ENCODE measurements at places on chromosomes 6 and 20.

- DNase-seq, result no peak
Observed at GRCh38 chr20:15578113-15578512, 995.1 kb downstream of the KIF16B start.

DNA sequence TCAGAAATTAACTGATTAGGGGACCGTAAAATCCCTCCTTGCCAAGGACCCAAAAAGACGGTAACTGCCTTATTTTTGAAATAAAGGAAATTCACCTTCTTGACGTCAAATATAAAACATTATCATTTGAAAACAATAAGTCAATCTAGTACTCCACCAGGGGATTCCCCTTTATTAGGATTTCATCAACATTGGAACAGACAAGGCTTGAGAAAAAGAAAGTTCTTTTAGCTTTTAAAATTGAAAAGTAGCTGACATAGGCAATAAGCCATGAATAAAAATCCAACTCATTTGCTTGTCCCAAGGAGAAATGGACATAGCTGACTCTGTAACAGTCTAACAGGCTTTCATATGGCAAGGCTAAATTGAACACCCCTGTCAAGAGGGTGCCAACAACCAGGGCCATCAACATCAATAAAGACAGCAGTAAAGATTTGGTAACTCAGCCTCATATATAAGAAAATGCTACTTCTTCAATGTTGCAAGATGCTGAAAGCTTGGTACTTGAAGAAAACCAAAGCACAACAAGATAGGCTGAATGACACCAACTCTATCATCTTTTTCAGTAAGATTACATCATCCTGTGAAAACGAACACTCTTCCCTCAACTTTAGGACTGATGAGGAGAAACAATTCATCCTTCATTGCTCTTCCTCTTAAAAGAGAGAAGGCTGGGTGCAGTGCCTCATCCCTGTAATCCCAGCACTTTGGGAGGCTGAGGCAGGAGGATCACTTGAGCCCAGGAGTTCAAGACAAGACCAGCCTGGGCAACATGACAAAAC, 121.0 kb upstream of the PRDM1 start:
- DNase-seq, result peak; percentile 47

DNA sequence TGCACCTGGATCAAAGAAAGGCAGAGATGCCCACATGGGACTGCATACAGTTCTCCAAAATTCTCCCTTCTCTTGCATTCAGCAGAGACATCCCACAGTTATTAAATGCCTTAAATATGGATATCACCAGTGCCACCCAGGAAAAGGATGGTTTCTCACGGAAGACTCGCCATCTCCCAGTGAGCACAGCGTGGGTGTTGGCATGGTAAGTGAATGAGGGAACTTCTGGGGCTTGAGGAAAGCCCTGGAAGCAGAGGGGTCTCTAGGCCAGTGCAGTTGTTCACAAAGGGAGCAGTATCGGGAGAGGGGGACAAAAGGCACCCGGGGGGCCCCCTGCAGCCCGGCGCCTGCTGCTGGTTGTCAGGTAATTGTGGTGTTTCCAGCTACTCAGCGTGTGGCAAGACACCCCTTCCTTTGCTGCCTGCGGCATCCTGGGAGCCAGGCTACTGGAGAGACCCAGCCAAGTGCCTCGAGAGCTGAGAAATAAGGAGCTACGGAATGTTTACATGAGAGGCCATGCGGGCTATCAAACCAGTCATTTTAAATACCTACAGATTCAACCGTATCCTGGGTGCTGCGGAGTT, 125.4 kb downstream of the PXDC1 start:
- DNase-seq, result no peak

DNA sequence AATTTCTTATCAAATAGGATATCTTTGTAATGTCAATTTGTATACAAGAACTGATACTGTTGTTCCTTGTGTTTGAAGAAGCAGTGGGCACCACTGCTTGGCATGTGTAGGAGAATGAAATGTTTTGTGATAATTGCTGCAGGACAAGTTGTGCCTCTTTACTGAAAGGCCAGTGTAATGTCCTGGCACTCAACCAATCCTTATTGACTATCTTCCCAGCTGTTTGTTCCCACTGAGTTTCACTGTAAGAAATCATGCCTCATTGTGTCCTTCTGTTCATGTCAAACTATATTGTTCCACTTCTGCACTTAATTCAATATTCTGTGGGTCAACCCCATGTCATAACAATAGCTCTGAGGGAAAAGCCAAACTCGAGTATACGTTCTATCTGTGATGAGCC, 136.1 kb upstream of the FAM83B start:
- no peak for DNase-seq

DNA sequence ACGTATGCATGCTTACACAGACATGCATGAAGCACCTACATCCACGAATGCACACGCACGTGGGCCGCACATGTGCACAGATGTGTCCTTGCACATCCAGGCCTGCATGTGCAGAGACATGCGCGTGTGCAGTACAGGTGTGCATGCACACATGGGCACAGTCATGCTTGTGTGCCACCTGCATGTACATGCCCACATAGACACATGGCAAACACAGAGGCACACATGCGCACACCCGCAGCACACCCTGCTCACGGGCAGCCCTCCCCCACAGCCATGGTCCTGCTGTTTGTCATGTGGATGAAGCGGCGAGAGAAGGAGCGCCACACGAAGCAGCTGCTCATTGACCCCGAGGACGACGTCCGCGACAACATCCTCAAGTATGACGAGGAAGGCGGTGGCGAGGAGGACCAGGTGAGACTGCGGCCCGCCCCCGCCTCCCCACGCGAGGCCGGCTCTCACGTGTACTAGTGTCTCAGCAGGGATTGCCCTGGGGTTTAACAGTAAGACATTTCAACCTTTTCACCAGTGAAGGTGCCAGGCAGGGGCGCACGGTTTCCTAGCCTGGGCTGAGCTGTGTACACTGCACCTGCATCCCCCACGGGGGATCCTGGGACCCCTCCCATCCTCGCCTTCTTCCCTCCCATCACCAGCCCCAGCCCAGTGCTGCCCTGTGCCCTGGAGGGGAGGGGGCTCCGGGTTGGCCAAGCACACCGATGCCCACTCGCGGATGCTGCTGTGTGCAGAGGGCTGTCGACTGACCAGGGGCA, 132.8 kb downstream of the TAF4 start:
- no peak for DNase-seq

DNA sequence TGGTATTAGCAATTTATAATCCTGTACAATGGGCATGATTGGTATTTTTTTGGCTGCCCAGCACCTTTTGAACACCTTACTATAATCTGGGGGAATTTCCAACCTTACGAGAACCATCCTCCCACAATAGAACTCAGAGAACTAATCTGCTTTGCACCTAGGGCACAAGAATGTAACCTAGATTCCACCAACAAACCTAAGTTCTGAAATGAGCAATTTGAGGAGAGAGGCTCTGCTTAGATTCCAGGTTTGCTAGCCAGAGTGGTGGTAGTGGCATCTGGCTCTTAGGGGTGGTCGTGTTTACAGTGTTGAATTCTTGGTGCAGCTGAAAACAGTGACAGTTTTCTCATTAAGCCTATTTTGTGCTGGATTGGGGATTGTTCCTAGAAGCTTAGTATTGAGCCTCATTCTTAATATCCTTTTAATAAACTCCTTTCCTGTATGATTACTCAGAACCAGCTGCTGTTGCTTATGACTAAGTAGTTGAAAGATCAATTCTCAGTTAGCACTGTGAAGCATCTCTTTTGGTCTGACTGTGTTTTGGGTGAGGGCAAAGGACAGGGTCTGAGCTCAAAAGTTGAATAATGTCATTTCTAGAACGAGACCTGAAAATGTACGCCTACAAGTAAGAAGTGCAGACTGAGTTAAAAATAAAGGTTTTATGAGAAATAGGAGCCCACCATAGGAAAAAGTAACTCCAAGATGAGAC, 385.6 kb downstream of the CDKAL1 start:
- DNase-seq, result no peak

GRCh38 chr6:107667790-107668189, 156.3 kb downstream of the SCML4 start:
- DNase-seq, result no peak

DNA sequence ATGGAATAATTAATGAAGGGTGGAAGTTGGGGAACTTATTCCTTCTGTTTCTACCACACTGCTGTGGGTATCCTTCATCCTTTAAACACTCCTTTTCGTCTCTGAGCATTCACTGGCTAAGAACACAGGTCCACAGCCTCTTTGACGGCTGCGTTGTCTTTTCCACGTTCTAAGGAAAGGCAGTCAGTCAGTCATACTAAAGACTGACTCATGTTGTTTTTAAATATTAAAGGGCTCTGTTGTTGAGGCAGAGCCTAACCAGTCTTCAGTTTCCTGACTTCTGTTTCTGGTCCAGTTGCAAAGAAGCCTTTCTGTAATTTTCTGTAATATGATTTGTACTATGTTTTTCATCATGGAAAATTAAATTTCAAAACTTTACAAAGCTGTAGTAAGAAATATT, 48.0 kb downstream of the UST start:
- no peak for DNase-seq

GRCh38 chr20:50353289-50353961, 156.8 kb upstream of the PTPN1 start:
- DNase-seq, result peak; percentile 34

DNA sequence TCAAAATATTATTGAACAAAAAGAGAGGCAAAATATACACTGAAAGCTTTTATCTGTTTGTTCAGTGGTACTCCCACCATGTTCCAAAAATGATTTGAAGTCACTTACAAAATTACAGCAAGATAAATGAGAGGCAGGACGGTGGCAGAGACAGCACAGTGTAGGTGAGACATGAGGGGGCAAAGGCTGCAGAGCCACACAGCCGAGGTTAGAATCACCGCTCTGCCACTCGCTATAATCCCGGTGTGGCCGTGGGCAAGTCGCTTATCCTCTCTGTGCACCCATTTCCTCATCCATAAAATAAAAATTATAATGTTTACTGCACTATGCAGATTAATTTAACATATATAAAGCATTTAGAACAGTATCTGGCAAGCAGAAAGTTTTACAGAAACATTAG, 140.1 kb upstream of the BEND6 start:
- DNase-seq, result no peak

DNA sequence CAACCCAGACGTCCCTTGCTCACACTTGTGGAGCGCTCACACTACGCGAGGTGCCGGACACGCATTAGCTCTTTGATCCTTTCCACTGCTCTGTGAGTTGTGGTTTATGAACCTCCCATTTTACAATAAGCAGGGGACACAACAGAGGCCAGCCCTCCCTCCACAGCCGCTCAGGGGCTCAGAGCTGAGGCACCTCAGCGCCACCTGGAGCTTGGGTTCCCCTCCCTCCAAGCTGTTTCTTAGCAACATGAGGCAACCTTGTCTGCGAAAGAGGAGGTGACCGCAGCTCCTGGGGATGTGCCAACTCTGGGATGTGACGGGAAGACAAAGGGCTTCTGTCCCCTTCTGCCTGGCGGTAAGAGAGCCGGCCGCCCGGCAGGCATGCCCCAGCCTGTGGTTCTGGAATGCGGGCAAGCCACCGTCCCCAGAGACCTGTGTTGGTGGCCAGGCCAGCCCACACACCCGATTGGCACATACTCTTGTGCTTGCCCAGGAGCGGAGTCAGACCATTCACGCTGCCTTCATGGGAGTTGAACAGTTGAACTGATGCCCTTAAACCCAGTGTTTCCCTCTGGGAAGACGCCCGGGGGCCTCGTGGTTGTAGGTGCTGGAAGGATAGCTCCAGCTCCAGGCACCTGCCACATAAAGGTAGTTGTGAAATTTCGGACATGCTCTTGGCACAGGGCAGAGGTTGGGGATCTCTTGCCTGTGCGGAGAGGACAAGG, 44.5 kb downstream of the RBM38 start:
- DNase-seq, result peak; percentile 48

DNA sequence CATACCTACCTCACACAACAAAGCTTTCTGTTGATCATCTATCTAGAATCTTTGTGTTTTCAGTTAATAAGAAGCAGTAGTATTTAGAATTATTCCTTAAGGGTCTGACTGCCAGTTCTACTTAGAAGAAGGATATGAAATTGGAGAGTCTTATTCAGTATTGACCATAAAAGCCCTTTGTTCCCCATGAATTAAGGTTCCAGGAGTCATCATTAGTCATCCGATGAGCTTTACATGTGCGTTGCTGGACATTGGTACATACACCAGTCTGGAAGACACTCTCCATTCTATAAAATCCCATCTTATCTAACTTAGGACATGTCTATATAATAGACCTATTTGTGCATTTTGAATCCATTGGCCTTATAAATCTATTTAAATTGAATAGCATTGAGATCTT, 34.4 kb upstream of the RNF217 start:
- DNase-seq, result no peak

DNA sequence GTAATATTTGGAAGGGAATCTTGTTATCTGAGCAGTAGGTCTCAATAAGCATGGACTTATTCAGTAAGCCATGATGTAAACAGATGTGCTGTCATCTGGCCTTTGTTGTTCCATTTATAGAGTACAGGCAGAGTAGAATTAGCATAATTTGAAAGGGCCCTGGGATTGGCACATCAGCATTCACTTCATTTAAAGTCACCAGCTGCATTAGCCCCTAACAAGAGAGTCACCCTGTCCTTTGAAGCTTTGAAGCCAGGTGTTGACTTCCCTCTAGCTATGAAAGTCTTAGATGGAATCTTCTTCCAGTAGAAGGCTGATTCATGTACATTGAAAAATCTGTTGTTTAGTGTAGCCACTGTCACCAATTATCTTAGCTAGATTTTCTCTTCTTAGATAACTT, 95.9 kb downstream of the ANKRD6 start:
- DNase-seq, result no peak

DNA sequence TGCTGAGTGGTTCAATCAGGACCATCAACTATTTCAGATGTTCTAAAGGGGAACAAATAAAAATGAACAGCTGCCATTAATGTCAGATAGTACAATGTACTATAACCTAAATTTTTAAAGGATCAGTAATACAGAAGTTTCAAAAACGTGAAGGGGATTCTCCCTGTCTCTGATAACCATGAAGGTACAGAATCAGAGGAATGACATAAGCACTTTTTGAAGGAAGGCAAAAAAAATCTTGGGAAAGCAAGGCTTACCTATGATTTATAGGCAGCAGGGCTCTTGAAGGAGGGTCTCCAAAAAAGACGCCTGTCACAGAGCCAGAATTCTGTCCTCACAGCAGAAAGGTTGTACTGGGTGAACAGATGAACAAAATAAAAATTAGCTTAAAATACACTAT, 20.1 kb downstream of the DEK start:
- no peak for DNase-seq

DNA sequence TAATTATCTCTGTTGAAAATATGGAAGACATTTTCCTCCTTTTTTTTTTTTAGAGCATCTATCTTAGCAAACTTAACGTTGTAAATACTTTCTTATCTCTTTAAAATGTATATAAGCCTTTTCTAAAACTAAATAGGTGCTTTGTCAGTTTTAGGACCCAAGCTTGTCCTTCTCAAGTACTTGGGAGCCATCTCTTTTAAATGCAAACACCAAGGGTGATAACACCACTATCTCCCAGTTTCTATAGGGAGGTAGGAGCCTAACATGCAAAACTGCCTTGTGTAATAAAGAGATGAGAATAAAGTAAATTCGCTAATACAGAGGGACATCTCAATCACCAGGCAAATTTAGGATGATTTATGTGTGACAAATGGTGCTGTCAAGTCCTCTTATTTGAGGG, 157.0 kb upstream of the FAM83B start:
- DNase-seq, result no peak
